PC-9 (cell line): ENCODE measurements at places on chromosomes 6 and 20. TPM values are rescaled to one million over a fixed set of nuclear protein-coding genes. Genes with fewer than 3 reads are reported as not detected.

DNA sequence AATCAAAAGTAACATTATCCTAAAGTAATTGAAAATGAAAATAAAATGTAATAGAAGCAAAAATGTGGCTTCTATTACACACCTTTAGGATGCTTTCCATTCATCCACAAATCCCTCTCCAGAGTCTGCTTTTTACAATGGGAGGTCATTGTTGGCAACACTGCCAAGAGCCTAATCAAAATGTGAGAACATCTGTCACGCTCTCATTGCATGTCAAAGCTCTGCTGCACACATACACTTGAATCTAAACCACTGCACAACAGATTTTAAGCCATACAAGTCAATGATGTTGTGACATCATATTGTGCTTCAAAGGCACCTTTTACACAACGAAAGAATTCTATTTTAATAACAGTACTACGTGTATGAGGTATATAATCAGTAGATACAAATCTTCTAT, 82.1 kb downstream of the PREP start:
- no peak overlapping the region for H3K4me3 ChIP-seq
- DNase-seq, result no peak
- H3K4me1 ChIP-seq, result peaks cover 6% of the 10 kb centered on the region; the same call in 1 of the 2 replicates
- no peaks in the 10 kb centered on the region for H3K27me3 ChIP-seq
- peaks cover 28% of the 10 kb centered on the region for H3K36me3 ChIP-seq

GRCh38 chr6:136624347-136624746, 74.1 kb upstream of the MAP7 start:
- H3K4me3 ChIP-seq, result no peak overlapping the region
- 0 out of 2 replicates have a peak, but pooled peaks cover 10% of the 10 kb centered on the region for H3K36me3 ChIP-seq
- no peaks in the 10 kb centered on the region for H3K27me3 ChIP-seq
- H3K4me1 ChIP-seq, result no peaks in the 10 kb centered on the region
- H3K27ac ChIP-seq, result no peak overlapping the region

GRCh38 chr6:20464041-20464440, 62.4 kb downstream of the E2F3 start:
- no peak overlapping the region for H3K4me3 ChIP-seq
- no peak overlapping the region for H3K27ac ChIP-seq
- H3K4me1 ChIP-seq, result no peaks in the 10 kb centered on the region
- DNase-seq, result no peak
- no peaks in the 10 kb centered on the region for H3K27me3 ChIP-seq
- H3K36me3 ChIP-seq, result peaks cover 13% of the 10 kb centered on the region; the same call in 1 of the 2 replicates

DNA sequence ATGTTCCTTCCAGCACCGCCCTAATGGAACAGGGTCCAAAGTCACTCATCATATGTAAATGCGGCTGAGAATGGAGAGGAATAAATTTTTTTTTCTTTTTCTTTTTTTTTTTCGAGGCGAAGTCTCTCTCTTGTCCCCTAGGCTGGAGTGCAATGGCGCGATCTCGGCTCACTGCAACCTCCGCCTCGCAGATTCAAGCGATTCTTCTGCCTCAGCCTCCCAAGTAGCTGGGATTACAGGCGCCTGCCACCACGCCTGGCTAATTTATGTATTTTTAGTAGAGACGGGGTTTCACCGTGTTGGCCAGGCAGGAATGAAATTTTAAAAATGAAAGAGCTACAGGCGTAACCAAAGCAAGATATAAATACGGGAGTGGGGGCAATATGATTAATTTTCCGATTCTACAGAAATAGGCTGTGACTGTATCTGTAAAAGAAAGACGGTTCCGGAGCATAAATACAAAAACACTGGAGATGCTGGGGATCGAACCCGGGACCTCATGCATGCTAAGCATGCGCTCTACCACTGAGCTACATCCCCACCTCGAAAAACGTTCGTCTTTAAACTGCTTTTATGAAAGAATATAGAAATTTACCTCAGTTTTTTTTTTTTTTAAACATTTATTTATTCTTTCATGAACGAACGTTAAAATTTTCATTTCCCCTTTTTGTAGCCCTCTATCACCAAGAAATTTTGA, 132.2 kb downstream of the GPX5 start:
- peak; percentile 60 for DNase-seq
- H3K27me3 ChIP-seq, result no peaks in the 10 kb centered on the region
- H3K36me3 ChIP-seq, result no peaks in the 10 kb centered on the region
- no peak overlapping the region for H3K27ac ChIP-seq

GRCh38 chr6:170270984-170271593, 19.8 kb downstream of the DLL1 start:
- no peaks in the 10 kb centered on the region for H3K36me3 ChIP-seq
- no peak for DNase-seq
- peaks cover 79% of the 10 kb centered on the region for H3K27me3 ChIP-seq

DNA sequence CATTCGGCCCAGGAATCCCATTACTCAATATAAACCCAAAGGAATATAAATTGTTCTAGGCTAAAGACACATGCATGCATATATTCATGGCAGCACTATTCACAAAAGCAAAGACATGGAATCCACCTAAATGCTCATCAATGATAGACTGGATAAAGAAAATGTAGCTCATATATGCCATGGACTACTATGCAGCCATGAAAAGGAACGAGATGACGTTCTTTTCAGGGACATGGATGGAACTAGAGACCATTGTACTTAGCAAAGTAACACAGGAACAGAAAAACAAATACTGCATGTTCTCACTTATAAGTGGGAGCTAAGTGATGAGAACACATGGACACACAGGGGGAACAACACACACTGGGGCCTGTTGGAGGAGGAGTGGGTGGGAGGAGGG, 769.5 kb downstream of the TBC1D32 start:
- no peak for DNase-seq
- H3K4me1 ChIP-seq, result no peaks in the 10 kb centered on the region
- no peaks in the 10 kb centered on the region for H3K36me3 ChIP-seq
- H3K27me3 ChIP-seq, result no peaks in the 10 kb centered on the region
- no peak overlapping the region for H3K4me3 ChIP-seq
- no peak overlapping the region for H3K27ac ChIP-seq

- H3K36me3 ChIP-seq, result no peaks in the 10 kb centered on the region
- no peak overlapping the region for H3K4me3 ChIP-seq
- DNase-seq, result no peak
- H3K4me1 ChIP-seq, result no peaks in the 10 kb centered on the region
- H3K27me3 ChIP-seq, result no peaks in the 10 kb centered on the region
Measured at GRCh38 chr6:10323018-10323417, 91.9 kb downstream of the TFAP2A start.

DNA sequence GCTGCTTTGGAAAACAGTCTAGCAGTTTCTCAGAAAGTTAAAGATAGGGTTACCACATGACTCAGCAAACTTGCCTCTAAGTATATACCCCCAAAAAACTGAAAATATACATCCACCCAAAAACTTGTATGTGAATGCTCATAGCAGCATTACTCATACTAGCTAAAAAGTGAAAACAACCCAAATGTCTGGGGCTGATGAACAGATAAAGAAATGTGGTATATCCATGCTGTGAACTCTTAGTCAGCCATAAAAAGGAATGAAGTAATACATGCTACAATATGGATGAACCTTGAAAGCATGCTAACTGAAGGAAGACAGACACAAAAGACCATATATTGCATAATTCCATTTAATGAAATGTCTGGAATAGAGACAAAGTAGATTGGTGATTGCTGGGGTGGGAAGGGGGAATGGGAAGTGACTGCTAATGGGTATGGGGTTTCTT, 79.9 kb upstream of the GLP1R start:
- H3K4me1 ChIP-seq, result no peaks in the 10 kb centered on the region
- H3K36me3 ChIP-seq, result no peaks in the 10 kb centered on the region
- no peaks in the 10 kb centered on the region for H3K27me3 ChIP-seq
- H3K4me3 ChIP-seq, result no peak overlapping the region
- DNase-seq, result no peak

GRCh38 chr6:15322781-15323536, 77.1 kb downstream of the JARID2 start:
- H3K27me3 ChIP-seq, result no peaks in the 10 kb centered on the region
- H3K4me1 ChIP-seq, result peaks cover 39% of the 10 kb centered on the region
- DNase-seq, result peak; percentile 66
- H3K27ac ChIP-seq, result peak overlapping the region; percentile 59
- H3K36me3 ChIP-seq, result no peaks in the 10 kb centered on the region

Gene C20orf141
- total RNA-seq, result not detected in 2 replicates

Gene OLIG3
- total RNA-seq, result not detected in 2 replicates

Gene ARHGAP40
- total RNA-seq, result 0.92 and 1.8 TPM in 2 replicates

Gene MAFB
- not detected in 2 replicates for total RNA-seq

Gene GPX6
- total RNA-seq, result not detected in 2 replicates

Gene KIF25
- total RNA-seq, result not detected in 2 replicates
